ENCODE measurements at places on chromosomes 3 and 15.
A peak's percentile ranks its signal among the peaks of the same experiment; 100 is the strongest.

DNA sequence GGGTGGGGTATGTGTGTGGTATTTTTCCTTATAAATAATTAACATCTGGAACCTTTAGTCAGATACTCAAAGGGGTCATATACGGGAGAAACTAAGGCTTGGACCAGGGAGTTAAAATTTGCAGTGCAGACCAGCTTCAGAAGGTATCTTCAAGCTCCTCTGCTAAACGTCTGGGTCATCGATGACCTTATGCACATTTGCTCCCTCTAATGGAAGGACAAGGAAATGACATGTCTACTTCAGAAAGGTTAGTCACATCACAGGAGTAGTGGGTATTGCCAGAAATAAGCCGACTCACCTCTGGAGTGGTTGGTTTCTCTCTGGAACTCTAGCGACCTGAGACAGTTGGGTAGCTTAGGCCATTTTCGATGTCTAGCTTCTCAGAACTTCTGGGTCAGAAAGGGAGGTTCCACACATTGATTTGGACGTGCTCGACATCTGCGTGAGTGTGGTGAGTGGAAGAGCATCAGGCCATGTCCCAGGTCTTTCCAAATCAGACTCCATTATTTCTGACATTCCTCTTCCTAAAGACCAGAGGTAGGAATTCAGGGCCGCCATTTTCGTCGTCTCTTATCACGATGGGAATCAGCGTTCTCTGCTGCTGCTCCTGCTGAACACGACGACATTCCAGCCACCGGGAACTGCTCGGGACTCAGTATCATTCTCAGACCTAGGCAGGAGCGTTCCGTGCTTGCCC, 31.8 kb upstream of the RASA2 start:
- DNase-seq = peak; percentile 72

GRCh38 chr3:189625572-189625971, 5.6 kb upstream of the TP63 start:
- no peak for DNase-seq

DNA sequence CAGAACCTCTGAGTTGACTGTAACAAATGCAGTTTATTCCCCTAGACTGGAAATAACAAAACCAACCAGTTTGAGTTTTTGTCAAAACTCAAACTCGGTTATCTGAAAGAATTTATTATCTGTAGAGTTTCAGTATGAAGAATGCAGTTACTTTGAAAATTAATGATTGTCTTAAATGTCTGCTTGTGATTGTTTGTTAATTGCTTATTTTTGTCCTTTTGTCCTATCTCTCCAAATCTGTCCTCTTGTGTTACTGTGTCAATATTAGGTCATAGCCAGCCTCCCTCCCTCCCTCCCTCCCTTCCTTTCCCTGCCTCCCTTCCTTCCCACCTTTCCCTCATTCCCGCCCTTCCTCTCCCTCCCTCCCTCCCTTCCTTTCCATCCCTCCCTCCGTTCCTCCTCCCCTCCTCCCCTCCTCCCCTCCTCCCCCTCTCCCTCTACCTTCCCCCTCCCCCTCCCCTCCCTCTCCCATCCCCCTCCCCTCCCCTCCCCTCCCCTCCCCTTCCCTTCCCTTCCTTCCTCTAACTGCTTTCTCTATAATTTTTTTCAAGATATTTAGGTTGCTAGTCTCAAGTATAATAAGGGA, 153.5 kb downstream of the FNDC3B start:
- no peak for DNase-seq

- peak; percentile 67 for DNase-seq
These were observed 163.9 kb downstream of the SMAD6 start for GRCh38 chr15:66865622-66866611.

GRCh38 chr3:143450632-143451031, 331.1 kb downstream of the CHST2 start:
- no peak for DNase-seq

DNA sequence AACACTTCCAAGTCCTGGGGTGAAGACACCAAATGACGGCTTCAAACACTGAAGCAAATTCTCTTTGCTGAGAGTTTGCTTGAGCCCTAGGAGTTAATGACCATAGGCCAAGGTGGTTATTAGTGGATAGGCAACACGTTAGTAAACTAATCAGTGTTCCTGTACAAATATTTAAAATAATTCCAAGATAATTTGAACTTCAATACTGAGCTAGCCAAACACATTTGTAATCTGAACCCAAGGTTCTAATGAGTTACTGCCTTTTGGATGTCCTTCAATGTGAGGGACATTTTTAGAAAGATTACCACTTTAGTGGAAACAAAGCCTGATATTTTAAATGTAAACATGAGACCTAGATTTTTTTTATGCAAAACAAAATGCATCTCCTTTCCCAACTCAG, 94.6 kb downstream of the THRB start:
- DNase-seq = no peak

DNA sequence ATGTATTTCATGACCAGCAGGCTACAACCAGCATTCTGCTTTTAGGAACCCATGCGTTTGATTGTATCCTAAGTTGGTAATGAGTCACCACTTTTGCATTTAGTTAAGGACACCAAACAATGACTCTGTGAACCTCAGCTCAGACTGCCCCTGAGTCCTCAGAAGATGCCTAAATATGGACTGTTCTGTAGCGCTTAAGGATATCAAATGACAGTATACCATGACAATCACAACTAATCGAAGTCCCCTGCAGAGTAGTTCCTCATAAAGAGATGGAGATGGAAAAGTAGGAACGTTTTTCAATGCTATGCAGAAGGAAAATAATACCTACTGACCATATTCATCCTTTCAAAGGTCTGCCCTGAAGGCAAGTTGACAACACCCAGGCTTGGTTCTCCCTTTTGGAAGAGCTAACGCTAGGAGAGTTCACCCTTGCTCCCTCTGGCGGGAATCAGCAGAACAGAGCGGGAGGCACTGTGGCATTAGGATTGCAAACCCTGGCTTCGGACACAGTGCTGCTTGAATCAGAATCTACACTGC, 508.6 kb downstream of the FHIT start:
- DNase-seq = no peak

DNA sequence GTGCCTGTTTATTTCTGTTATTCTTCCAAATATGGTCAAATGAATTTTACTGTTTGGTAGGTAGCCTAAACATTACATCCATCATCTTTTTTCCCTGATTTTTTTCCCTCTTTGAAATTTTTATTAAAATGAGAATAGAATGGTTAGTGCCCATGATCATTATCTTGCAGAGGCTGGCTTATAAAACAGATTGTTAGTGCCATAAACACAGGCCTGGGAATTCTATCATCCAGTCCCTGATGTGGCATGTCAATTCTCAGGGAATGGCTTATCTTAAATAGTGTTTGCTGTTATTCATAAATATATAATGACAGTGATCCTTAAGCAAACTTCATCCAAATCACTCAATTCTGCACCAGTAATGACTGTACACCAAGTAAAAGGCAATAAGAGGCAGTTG, 207.3 kb downstream of the TUSC7 start:
- no peak for DNase-seq

GRCh38 chr3:143526011-143526545, 322.2 kb downstream of the SLC9A9 start:
- DNase-seq = no peak

- no peak for DNase-seq
These were observed 3.5 kb upstream of the CCDC80 start for GRCh38 chr3:112644453-112644852.

GRCh38 chr15:43132830-43133429, 456 bp upstream of the TMEM62 start:
- DNase-seq = no peak

GRCh38 chr15:87374339-87374738, 882.2 kb downstream of the NTRK3 start:
- DNase-seq = no peak

DNA sequence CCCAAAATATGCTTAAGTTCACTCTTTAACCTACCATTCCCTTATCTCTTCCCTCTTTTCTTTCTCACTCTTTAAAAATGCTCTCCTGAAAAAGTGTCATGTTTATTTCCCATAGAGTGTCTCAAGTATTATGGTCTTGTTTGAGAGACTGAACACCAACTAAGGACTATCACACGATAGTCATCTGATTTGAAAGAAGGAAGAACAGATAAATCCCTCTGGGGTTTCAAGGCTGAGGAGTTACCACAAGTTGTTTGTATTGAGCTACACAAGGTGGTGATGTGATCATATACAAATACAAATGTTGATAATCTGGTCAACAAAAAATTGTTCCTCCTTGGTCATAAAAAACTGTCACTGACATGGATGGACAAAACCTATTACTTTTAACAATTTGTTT, 13.8 kb downstream of the MEIS2 start:
- no peak for DNase-seq

DNA sequence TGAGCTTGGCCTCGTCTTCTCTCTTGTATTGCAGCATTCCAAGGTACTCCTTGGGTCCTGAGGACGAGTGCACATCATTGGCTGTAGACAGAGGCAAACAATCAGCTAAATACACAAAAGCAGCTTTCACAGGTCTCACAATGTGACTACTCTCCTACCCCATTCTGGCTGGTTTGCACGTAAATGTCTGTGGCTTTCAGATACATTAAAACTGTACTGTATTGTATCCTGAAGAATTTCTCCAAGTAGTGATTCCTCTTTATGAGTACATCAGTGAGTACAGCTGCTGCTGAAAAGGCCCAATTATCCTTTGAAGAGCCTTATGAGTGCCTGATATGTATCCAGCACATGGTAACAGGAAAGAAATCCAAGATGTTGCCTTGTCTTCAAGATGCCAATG, 22.0 kb upstream of the GNB5 start:
- DNase-seq = no peak

GRCh38 chr3:71958533-71958932, 173.6 kb upstream of the PROK2 start:
- DNase-seq = no peak

GRCh38 chr3:153043729-153044328, 118.2 kb upstream of the RAP2B start:
- DNase-seq = no peak

DNA sequence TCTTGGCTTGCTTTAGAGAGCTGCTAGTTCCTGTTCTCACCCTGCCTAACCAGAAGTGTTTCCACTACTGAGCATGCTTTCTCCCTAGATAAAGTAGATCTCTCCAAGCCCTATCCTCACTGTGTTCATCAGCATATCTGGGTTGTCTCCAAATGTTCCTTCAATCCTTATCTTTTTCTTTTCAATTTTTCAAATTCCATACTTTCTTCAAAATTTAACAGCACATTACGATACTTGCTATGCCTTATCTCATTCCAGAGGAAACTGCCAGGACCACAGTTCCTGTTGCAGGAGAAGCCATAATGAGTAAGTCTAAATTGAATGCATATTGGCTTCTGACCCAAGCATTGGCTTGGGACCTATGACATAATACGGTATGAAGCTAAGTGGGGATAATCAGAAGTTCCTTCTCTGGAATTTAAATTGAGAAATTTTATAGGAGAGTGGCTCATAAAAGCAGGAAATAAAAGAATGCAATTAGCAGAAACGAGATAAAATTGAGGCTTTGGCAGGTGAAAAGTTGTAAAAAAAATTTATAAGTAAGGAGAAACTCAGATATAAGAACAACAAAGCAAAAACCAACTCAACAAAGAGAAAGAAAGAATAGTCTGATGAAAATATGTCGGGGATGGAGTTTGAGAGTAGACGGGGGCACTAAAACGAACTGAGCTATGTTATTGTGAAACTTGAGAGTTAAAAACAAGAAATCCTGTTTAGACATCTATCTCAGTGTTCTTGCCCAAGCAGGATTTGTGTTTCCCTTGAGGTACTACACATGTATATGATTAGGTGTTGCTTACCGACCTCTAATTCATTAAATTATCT, 631.7 kb upstream of the CCDC54 start:
- no peak for DNase-seq

DNA sequence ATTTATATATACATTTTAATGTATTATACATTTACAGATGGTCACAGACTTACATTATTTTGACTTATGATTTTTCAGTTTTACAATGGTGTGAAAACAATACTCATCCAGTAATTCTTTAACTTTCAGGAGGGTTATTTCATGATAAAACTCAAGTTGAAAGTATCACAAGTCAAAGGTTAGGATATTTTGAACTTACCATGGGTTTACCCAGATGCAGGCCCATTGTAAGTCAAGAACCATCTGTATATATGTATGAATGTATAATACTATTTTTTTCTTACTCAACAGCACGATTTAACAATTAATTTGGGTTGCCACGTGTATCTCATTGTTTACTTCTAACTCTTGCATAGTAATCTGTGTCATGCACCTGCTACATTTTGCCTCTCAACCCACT, 1002.0 kb downstream of the OTOL1 start:
- no peak for DNase-seq

DNA sequence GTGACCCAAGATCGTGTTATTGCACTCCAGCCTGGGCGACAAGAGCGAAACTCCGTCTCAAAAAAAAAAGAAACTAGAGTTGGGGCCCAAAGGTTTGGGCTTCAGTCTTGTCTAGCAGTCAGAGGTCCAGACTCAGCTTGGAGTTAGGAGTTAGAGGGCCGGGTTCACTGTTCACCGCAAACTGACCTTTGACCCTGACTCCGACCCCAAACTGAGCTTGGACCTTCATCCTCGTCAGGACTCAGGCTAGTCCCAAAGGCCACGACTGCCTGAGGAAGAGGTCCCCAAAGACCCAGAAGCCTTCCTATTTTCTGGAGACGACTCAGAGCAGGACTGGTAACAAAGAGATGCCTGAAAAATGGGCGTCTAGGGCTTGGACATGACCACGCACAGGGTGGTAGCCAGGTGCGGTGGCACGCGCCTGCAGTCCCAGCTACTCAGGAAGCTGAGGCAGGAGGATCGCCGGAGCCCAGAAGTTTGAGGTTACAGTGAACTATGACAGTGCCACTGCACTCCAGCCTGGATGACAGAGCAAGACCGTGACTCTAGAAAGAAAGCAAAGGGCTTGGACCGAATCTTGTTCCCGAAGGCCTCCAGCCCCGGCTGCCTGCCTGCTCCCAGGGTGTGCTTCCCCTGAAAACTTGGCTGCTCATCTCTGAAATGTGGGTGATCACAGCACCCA, 22.8 kb upstream of the RPL29 start:
- DNase-seq = no peak

DNA sequence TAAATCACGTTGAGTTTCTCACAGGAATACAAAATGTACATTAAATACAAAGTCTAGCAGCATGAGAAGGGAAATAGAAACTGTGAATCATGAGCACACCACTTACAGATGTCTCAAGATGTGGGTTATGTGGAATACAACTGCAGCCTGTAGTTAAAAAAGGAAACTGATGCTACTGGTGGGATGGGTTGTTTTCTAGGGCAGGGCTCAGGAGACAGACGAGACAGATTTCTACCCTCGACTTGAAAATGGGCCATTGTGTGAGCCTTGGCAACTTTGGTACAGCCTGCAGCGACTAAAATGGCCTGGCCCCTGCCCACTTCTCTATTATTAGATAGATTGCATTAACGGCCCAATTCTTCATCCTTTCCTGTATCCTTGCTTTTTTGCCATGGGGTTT, 293.1 kb downstream of the SUCLG2 start:
- DNase-seq = no peak

GRCh38 chr15:52112203-52112750, 298 bp downstream of the BCL2L10 start:
- DNase-seq = no peak

DNA sequence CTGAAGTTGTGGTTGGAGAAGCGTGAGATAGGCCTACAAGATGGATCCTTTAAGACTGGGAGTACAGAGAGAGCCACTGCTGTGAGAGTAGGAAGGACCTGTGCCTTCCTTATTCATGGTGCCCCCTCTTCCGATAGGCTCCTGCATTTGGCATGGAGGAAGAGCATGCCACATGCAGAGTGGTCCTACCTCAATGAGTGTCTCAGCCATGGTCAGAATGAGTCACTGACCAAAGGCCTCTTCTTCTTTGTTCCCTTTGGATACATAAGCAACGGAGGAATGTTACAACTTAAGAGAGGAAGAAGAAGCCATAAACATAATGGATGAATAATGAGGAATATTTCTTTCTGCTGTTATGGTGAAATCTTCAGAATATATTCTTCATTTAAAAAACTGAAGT, 681.2 kb upstream of the GRM7 start:
- DNase-seq = no peak
